ENCODE measurements at places on chromosomes 3 and 15. TPM values are rescaled to one million over a fixed set of nuclear protein-coding genes. Genes with fewer than 3 reads are reported as not detected.

Gene PSMD6
- total RNA-seq = 98.6 TPM

Gene SCAANT1
- not detected for total RNA-seq

Gene RFC4
- 17.1 TPM for total RNA-seq

Gene P2RY13
- not detected for total RNA-seq

Gene RTP3
- total RNA-seq = not detected

Gene TUBGCP5
- 21.1 TPM for total RNA-seq

Gene MED12L
- total RNA-seq = 0.14 TPM

Gene PFN2
- total RNA-seq = 328 TPM

Gene ROBO2
- total RNA-seq = 4.0 TPM

Gene GOLGA8F
- 0.21 TPM for total RNA-seq

Gene UNC13C
- total RNA-seq = under 0.01 TPM

Gene PRKCD
- 4.4 TPM for total RNA-seq

Gene TRH
- not detected for total RNA-seq
